ENCODE measurements at places on chromosomes 4 and X.

- no peak for DNase-seq
Observed at GRCh38 chr4:21697583-21697982, 251.0 kb downstream of the KCNIP4 start.

DNA sequence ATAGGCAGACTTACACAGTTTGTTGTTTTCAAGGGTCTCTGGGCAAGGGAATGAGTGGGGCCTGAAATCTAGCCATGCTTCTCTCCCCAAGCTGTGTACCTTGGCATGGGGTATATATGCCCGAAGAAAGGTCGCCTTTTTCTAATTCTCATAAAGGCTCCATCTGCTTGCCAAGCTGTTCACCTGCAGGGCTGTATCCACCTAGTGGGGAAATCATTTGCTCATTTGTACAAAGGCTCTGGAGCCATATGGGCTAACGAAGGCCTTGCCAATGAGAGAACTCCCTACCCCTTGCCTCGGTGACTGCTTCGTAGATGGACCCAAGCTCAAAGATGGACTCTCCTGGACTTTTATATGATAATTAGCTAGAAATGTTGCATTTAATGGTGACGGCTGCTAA is 1097.0 kb downstream of the PDHA2 start:
- DNase-seq, result no peak

DNA sequence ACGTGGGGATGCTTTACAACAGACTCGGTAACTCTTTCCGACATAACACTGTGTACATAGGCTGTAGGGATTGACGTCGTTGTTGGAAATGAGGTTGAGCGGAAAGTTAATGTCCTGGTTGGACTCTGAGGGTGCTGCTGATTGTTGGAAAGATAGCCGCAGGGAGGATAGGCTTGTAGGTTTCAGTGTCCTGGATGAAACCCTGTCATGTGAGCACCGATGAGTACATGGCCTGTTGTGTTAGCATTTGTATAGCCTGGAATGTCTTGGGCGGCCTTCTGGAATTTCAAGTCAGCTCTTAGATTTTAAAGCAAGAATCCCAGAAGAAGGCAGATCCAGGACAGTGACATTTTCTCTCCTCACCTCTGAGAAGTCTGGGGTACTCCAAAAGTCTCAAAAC is 63.3 kb downstream of the TBC1D14 start:
- no peak for DNase-seq

DNA sequence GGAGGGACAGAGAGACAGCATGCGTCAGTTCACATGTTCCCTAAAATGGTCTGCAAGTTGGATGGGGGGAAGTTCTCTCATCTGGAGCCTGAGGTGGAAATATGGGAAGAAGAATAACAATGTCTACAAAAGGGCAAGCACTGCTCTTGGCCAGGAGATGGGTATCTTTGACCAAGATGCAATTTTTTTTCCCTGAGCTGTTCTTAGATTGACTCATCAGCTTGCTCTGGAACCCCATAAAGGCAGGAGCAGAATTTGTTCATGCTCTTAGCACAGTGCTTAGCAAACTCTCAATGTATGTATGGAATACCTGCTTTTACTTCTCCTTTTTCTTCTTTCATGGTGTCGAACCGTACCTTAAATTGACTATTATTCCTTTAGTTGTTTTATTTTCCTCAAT is 90.5 kb upstream of the ZNF827 start:
- DNase-seq, result no peak

DNA sequence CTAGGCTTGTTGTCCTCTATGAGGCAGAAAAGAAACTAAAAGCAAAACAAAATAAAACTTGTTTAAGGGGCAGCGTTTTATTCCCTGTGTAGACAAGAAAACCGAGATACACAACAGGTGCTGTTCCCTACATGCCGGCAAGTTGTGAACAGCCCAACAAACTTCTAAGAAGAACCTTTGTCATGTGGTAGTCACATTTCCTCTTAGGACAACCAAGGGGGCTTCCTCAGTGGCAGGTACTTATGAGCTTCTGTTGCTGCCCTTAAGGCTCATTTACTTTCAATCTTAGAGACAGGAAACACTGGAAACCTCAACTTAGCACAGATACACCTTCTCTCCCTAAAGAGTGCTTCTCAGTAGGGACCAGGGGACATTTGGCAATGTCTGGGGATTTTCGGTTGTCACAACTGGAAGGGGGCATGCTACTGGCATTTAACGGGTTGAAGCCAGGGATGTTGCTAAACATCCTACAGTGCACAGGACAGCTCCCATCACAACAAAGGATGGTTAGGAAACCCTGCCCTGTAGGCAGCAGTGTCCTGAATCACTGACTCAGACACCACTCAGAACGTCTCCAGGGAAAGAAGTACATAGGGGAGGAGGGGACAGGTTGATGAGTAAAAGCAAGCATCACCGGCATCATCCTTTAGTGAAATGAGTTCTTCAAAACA is 111.0 kb downstream of the ASB9 start:
- DNase-seq, result no peak

- no peak for DNase-seq
Observed at GRCh38 chr4:173860094-173860493, 330.1 kb upstream of the HAND2 start.

- no peak for DNase-seq
Observed at GRCh38 chr4:24190761-24191695, 301.2 kb upstream of the PPARGC1A start.
